ENCODE measurements at places on chromosomes 11 and 22.

DNA sequence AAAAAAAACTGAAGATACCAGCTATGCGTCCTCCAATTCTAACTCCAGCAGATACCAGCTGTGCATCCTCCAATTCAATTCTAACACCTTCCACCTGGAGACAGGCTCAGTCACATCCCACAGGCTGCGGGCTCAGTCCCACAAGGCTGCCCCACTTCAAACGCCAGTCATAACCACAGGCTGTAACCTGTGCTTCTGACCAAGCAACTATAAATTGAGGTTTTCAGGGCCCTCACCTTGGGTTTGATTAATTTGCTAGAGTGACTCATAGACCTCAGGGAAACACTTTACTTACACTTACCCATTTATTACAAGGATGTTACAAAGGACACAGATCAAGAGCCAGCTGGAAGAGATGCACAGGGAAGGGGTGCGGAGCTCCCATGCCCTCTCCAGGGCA, 32.4 kb upstream of the MSANTD2 start:
- DNase-seq = no peak

GRCh38 chr11:41458641-41459040, 811 bp downstream of the LRRC4C start:
- DNase-seq = no peak

GRCh38 chr11:24593332-24593731, 96.5 kb downstream of the LUZP2 start:
- DNase-seq = no peak

GRCh38 chr11:2945031-2945756, 16.0 kb upstream of the PHLDA2 start:
- no peak for DNase-seq

- no peak for DNase-seq
Observed at GRCh38 chr11:10986006-10986405, 128.2 kb upstream of the ZBED5 start.

DNA sequence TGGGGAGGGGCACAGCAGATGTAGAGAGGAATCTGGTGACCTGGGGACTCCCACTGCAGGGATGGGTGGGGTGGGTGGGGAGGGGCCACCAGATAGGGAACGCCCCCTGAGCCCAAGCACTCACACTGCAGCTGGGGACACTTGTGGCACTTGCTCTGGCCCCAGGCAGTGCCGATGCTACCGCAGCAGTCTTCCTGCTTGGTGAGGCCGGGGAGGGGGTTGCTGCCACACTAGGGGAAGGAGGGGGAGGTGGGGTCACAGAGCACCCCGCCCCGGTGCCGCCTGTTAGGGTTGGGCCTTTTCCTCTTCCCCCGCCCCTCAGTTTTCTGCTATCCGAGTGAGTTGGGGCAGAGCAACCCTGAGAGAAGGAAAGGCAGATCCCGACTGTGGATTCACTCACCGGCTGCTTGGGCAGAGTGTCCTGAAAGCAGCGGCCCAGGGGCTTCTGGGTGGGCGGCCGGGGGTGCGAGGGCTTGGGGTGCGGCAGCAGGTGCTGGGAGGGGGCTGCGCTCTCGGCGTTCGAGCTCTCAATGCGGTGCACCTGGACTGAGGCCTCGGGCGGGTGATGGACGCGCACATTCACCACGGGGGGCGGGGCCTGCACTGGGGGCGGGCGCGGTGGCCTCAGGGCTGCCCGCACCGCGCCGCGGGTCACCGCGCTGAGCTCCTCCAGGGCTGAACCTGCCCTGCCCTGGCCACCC, 4.7 kb downstream of the LTBP3 start:
- DNase-seq = no peak

DNA sequence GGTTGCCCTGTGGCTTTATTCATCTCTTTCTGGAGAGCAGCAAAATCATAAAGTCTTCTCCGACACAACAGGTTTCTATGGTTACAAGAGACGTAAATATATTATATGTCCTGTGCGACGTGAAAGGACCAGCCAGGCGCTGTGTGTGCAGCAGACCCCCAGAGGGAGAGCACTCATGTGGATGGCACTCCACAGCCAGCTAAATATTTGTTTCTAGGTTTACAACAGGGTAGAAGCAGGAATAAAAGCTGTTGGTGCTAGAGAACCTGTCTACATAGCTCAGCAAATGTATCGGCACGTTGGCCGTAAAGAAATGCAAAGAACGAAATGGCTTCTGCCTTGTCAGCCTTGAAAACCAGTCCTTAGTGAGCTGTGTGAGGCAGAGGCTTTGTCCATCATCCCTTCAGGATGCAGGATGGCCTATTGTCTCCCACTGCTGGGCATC, 133.8 kb upstream of the PITPNB start:
- DNase-seq = no peak

DNA sequence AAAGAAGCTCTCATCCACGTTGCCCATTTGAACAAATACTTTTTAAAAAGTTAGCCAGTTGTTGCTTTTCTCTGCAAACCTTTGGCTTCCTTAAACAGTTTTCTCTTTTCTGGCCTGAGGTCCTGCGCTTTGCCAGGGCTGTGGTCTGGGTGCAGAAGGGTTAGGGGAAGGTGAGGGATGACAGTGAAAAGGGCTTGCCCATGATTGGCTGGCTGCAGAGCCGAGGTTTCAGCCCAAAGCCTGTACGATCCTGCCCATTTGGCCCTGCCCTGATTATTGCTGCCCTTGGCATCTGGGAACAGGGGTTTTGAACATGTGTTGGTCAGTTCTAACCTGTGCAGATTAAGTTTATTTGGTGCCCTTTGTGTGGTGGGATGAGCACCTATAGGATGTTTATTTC, 1.5 kb downstream of the INCENP start:
- no peak for DNase-seq

DNA sequence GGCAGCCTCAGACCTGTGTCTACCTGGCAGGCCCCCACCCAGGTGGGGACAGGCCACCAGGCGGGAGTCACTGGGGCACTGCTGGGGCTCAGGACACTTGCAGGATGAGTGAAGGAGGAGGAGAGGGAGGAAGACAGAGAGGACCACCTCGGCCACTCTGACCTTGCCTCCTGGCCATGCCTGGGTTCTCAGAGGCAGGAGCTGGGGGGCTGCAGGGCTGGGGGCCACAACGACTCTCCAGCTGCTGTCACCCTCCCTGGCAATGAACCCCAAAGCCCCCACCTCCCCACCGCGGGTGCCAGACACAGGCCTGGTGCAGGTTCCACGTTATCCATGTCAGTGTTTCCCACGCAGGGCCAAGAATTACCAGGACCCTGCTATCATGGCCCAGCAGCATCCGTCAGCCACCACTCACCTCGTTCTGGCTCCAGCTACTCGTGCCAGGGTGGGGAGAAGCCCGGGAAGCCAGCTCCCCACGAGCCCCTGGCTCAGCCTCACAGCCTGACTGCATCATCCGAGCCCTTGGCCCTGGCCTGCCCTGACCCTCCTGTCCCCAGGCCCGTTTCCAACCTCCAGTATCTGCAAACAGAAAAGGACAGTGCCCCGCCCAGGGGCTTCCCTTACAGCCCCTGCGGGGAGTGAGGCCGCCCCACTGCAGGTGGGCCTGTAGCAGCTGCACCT, 62.4 kb downstream of the BRD1 start:
- no peak for DNase-seq

DNA sequence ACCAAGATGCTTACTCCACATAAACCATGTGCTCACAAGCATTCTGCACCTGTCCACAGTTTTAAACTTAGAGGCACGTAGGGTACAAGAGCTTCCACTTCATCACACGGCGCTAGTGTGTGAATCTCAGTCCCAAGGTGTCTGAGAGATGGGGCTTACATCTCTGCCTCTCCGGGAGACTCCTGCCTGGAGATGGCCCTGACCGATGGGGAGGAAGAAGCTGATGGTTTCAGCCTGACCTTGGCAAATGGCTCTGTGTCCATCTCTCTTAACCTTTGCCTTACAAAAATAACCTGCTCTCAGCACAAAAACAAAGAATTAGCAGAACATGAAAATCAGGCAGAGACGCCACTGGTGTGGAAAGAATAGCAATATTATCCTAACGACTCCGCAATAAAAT, 559.3 kb upstream of the B3GAT1 start:
- DNase-seq = no peak

- no peak for DNase-seq
Observed at GRCh38 chr11:122646549-122647340, 8.8 kb upstream of the UBASH3B start.

DNA sequence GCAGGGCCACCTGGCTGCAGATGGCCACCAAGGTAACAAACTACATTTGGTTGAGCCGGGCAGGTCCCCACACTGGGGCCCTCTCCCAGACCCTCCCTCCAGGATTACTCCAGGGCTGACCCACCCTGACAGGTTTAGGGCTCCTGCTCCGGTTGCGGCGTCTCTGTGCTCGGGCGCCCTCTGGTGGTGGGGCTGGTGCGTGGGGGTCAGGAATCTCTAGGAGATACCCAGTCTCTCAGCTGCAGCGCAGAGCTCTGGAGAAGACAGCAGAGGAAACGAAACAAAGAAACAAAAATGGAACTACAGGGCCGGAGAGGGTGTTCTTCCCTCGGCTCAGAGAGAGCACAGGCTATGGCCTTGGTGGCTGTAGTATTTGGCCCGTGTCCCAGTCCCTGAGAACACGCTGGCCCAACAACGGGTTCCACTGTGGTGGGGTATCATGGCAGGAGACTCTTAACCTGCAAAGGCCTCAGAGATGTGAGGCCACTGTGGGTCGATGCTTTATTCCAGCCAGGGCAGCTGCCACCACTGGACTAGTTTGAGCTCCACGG, 2.4 kb downstream of the C11orf96 start:
- DNase-seq = no peak

DNA sequence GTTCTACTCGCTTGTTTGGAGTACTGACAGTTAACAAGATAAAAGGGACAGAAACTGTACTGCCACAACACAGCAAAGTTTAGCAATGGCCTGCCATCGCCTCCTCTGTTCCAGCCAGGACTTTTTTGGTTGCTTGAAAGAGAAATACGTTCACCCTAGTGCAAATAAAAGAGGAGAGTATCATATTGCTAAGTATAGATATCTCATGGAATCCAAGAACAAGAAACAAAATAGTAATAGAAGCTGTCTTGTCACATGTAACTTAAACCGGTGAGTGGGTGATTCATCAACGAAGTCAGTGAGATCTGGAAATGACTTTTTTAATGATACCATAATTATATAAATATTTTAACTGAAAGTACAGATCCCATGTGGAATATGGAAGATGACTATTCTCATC, 35.4 kb downstream of the SLC1A2 start:
- DNase-seq = no peak

GRCh38 chr11:99814738-99815137, 794.0 kb downstream of the CNTN5 start:
- DNase-seq = no peak

- no peak for DNase-seq
Observed at GRCh38 chr11:105236664-105237063, 97.1 kb upstream of the CARD18 start.

DNA sequence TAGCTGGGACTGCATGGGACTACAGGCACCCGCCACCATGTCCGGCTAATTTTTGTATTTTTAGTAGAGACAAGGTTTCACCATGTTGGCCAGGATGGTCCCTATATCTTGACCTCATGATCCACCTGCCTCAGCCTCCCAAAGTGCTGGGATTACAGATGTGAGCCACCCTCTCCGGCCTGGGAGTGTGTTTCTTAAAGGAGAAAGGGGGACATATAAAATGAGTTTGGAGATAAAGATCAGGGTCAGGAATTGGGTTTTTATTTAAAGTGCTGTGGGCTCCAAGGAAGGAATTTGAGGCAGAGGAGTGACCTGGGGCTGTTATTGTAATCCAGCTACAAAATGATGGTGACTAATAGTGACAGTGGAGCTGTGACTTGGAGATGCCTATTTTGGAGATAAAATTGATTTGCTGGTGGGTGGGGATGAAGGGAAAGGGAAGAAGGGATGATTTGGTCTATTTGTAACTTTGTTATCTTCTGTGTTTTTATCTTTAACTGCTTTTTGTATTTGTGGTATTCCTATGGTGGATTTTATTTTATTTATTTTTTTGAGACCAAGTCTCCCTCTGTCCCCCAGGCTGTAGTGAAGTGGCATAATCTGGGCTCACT, 5.0 kb downstream of the CRKL start:
- DNase-seq = no peak

DNA sequence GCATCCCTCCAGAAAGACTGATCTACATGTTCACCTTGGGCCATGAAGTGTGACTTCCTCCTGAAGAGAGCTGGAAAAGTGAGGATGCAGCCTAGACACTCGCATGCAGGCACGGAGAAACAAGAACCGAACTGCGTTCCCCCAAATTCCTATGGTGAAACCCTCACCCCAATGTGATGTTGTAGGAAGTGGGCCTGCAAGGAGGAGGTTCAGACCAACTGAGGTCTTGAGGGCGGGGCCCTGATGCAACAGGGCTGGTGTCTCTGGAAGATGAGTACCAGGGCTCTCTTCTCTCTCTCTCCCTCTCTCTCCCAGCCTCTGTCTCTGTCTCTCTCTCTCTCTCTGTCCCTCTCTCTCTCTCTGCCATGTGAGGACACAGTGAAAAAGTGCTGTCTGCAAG, 501.1 kb downstream of the BRD1 start:
- DNase-seq = no peak

- DNase-seq = no peak
Observed at GRCh38 chr11:34859496-34859895, 56.7 kb downstream of the APIP start.

GRCh38 chr22:26634189-26634588, 12.4 kb downstream of the CRYBA4 start:
- no peak for DNase-seq

DNA sequence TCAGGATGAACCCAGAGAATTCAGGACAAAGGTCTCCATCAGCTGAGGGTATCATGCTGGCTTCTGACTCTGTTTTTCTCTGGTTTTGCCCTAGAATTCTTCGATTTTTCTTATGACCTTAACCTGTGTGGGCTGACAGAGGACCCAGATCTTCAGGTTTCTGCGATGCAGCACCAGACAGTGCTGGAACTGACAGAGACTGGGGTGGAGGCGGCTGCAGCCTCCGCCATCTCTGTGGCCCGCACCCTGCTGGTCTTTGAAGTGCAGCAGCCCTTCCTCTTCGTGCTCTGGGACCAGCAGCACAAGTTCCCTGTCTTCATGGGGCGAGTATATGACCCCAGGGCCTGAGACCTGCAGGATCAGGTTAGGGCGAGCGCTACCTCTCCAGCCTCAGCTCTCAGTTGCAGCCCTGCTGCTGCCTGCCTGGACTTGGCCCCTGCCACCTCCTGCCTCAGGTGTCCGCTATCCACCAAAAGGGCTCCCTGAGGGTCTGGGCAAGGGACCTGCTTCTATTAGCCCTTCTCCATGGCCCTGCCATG, 16.8 kb downstream of the SERPING1 start:
- no peak for DNase-seq

- DNase-seq = no peak
Observed at GRCh38 chr11:116927163-116927974, 89.9 kb upstream of the APOA1 start.

DNA sequence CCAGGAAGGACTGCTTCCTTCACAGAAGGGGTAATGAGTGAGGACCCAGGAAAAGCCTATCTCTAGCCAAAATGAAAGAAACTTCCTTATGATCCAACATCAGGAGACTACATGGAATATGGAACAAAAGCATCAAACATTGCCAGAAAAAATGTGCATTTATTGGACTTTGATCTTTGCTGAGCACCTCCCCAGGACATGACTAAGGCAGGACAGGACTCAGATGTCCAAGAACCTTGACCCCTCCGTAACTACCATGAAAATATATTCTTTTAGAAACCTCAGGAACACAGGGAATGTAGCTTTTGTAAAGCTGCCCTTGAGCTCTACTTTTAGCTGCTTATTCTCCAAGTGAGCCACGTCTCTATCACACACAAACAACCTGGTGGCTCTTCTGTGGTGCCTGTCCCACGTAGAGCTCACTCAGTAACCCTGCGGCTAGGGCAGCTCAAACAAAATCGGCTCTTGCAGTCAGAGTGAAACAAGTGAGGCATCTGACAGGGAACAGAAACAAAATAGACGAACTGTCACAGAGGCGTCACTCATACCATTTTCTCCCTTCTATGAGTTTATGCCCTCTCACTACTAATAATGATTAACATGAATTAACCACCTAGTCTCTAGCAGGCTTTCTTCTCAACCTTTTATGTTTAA, 471.5 kb upstream of the API5 start:
- no peak for DNase-seq

Measured in right renal pelvis (tissue), 4 donors.